Heart right ventricle (tissue), 16 donors: ENCODE measurements at places on chromosomes 6 and 20. TPM values are rescaled to one million over a fixed set of nuclear protein-coding genes. Genes with fewer than 3 reads are reported as not detected.

GRCh38 chr6:6085928-6086668 is 79.4 kb upstream of the NRN1 start:
- H3K36me3 ChIP-seq = no peaks in the 10 kb centered on the region
- peak overlapping the region; percentile 69 for H3K27ac ChIP-seq
- no peak overlapping the region for H3K4me3 ChIP-seq
- DNase-seq = no peak
- H3K4me1 ChIP-seq = no peaks in the 10 kb centered on the region
- H3K27me3 ChIP-seq = no peaks in the 10 kb centered on the region

DNA sequence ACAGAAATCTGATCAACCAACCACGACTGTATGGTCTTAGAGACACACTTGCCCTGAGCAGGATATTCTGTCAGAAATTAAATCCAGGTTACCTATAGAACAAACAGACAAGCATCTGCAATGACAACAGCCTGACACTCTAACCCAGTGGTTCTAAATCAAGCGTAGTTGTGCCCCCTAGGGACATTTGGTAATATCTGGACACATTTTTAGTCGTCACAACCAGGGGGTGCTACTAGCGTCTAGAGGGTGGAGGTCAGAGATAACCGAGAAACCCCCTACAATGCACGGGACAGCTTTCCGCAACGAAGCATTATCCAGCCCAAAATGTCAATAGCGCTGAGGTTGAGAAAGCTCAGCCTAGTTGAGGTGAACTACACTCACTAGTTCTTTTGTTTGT is 32.3 kb downstream of the ID4 start:
- H3K36me3 ChIP-seq = no peaks in the 10 kb centered on the region
- no peaks in the 10 kb centered on the region for H3K4me1 ChIP-seq
- H3K27ac ChIP-seq = no peak overlapping the region

GRCh38 chr20:37896932-37897548 is 5.9 kb upstream of the VSTM2L start:
- H3K36me3 ChIP-seq = no peaks in the 10 kb centered on the region
- H3K4me3 ChIP-seq = no peak overlapping the region
- DNase-seq = peak; percentile 32
- peaks cover 15% of the 10 kb centered on the region for H3K4me1 ChIP-seq
- H3K27ac ChIP-seq = no peak overlapping the region

- no peak overlapping the region for H3K4me3 ChIP-seq
- no peaks in the 10 kb centered on the region for H3K36me3 ChIP-seq
- peaks cover 5% of the 10 kb centered on the region for H3K4me1 ChIP-seq
- no peak for DNase-seq
- no peak overlapping the region for H3K27ac ChIP-seq
Measured at GRCh38 chr6:32947552-32948465, 5.1 kb downstream of the HLA-DMA start.

Gene TRIM15
- polyA plus RNA-seq = not detected
